Immature natural killer cell (primary cell): ENCODE measurements at places on chromosomes 3 and 15.

DNA sequence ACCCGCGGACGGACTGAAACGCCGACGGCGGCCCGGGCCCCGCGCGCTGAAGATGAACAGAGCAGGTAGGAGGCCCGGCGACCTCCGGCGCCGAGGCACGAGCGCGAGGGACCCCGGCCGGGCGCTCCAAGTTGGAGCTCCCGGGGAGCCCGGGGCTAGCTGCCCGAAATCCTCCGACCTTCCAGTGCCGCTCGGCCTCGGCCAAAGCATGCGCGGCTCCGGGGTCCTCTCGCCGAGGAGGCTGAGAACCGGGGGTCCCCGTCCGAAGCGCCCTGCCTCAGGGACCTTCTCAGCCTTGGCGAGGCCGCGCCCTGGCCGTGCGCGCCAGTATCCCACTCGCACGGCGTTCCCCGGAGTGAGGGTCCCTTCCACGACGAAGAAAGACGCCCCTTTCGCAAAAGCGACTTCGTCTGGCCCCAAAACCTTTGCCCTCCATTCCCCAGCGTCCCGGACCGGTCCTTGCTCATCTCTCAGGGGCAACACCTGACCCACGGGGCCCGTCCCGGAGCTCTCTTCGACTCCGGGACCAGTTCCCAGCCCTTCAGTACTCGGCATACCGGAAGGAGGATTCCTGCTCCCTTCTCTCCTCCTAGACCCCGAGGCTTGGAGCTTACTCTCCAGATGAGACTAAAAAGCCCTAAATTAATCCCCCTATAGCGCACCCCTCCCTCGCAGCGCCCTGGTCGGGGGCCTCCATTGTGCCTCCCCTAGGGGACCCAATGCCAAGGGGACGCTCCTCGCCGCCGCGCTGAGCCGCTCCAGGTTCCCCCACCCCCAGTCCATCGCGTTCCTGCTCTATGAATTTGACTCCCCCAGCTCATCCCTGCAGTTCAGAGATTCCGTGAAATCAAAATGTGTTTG, 7.7 kb upstream of the FGD5 start:
- no peak overlapping the region for H3K4me3 ChIP-seq
- peaks cover 20% of the 10 kb centered on the region for H3K27me3 ChIP-seq
- DNase-seq = no peak
- no peak overlapping the region for H3K27ac ChIP-seq

GRCh38 chr15:30065025-30065801, 17.5 kb upstream of the GOLGA8J start:
- DNase-seq = no peak
- H3K4me3 ChIP-seq = no peak overlapping the region
- no peaks in the 10 kb centered on the region for H3K36me3 ChIP-seq
- H3K27me3 ChIP-seq = peaks cover 2% of the 10 kb centered on the region
- H3K4me1 ChIP-seq = no peaks in the 10 kb centered on the region

DNA sequence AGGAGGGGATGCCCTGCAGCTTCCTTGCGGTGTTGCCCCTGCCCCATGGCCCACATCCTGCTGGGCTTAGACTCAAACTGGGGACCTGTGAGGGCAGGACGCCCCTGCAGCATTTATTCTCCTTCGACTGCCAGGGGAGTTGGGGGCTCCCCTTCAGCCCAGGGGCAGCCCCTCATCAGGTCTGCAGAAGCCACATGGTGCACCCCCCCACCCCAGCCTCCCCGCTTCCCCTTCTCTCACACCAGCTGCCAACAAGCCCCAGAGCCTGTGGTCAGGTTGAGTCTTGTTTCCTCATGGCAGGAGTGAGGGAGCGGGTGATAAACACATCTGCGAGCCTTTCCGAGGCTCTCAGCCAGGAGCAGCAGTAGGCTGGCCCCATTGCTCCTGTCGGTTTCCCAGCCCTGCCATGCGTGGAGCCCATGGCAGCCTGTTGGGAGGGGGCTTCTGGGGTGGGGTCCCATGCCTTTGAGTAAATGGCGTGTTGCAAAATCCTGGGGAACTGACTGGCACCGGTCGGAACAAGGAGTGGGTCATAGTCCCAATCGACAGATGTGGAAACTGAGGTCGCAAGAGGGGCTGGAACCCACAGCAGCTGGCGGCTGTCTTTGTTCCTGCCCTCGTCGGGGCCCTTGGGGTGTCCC, 27.8 kb downstream of the WNT7A start:
- no peaks in the 10 kb centered on the region for H3K36me3 ChIP-seq
- no peaks in the 10 kb centered on the region for H3K4me1 ChIP-seq
- no peak overlapping the region for H3K4me3 ChIP-seq

GRCh38 chr3:42289026-42289425, 23.0 kb upstream of the CCK start:
- H3K27ac ChIP-seq = no peak overlapping the region
- H3K4me3 ChIP-seq = no peak overlapping the region
- no peak for DNase-seq
- peaks cover 6% of the 10 kb centered on the region for H3K4me1 ChIP-seq
- no peaks in the 10 kb centered on the region for H3K36me3 ChIP-seq

- H3K27ac ChIP-seq = peak overlapping the region; percentile 36
- H3K4me3 ChIP-seq = no peak overlapping the region
- no peaks in the 10 kb centered on the region for H3K27me3 ChIP-seq
These were observed 51.0 kb downstream of the NKIRAS1 start for GRCh38 chr3:23865595-23866396.

GRCh38 chr3:193481436-193481835, 73.3 kb downstream of the ATP13A4 start:
- no peaks in the 10 kb centered on the region for H3K36me3 ChIP-seq
- H3K4me3 ChIP-seq = no peak overlapping the region
- no peaks in the 10 kb centered on the region for H3K4me1 ChIP-seq
- no peaks in the 10 kb centered on the region for H3K27me3 ChIP-seq

DNA sequence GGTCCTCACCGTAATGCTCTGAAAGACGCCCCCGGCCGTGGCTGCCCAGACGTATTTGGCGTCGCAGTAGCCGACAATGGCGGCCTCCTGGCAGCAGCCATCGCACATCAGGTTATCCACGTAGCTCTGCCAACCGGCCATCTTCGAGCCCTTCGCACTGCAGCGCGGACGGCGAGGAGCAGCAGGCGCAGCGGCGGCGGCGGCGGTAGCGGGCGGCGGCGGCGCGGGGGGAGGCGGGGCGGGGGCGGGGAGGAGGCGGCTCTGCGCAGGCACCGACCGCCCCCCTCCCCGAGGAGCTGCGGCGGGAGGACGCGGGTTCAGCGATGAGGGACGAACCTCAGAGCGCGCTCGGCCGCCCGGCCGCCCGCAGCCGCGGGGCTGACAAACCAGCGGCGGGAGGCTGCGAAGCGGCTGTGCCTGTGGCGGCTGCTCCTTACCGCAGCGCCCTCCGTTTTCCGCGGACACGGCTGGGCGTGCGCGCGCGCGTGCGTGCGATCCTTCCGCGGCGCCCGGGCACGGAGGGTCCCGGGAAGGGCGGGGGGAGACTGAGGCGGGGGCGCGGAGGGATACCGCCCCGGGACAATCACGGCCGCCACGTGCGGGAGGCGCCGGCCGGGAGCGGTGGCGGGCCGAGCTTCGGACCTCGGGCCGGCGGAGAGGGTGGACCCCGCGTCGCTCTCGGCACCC, at the start of gene PFN2:
PFN2 (minus strand) TSS at position 180 of the 687 bp plus-strand sequence; CDS start at position 141, 39 bp downstream.
- peak within 1 kb of the TSS; percentile 94 for H3K4me3 ChIP-seq
- DNase-seq = peak; percentile 61
- H3K36me3 ChIP-seq = no peaks in the 10 kb centered on the region
- peak within 1 kb of the TSS; percentile 57 for H3K27ac ChIP-seq
- H3K4me1 ChIP-seq = peaks cover 13% of the 10 kb centered on the region

DNA sequence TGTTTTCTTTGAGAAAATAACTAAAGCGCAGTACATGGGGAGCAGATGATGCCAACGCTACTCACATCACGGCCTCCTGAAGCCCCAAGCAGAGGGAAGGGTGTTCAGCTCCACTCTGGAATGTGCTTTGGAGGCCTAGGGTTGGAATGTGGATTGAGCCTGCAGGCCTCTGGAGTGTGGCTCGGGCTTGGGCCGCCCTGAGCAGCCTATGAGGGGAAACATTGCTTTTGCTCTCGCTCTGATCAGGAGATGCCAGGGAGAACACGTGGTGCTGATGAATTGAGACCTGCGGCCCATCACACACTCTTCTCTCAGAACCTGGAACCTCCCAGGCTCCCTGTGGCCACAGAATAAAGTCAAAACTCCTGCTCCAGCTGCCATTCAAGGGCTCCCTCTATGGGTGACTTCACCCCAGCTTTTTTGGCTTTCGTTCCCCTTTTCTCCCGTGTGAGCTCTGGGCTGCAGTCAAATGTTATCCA, 23.3 kb downstream of the CCDC13 start:
- no peak overlapping the region for H3K4me3 ChIP-seq
- peaks cover 2% of the 10 kb centered on the region for H3K27me3 ChIP-seq
- H3K36me3 ChIP-seq = peaks cover 7% of the 10 kb centered on the region
- no peak overlapping the region for H3K27ac ChIP-seq
- no peaks in the 10 kb centered on the region for H3K4me1 ChIP-seq

- peaks cover 73% of the 10 kb centered on the region for H3K4me1 ChIP-seq
- DNase-seq = no peak
- H3K27me3 ChIP-seq = peaks cover 4% of the 10 kb centered on the region
- H3K4me3 ChIP-seq = peak overlapping the region; percentile 78
- H3K36me3 ChIP-seq = no peaks in the 10 kb centered on the region
- no peak overlapping the region for H3K27ac ChIP-seq
These were observed 217.6 kb downstream of the SLCO3A1 start for GRCh38 chr15:92071045-92071634.

DNA sequence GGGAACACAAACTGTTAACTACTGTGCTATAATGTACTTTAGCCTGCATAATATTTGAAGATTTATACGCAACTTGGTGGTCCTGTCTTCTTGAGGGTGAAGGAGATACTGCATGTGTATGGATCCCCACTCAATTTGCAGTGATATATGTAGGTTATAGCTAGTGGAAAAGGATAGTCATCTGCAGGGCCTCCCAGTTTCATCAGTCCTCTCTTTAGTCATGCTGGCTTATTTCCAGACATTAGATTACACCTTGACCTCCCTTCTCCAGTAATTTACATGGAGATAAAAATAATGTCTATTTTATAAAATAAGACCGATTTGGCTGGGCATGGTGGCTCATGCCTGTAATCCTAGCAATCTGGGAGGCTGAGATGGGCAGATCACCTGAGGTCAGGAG, 3.7 kb downstream of the NR1D2 start:
- H3K27me3 ChIP-seq = peaks cover 46% of the 10 kb centered on the region
- no peak overlapping the region for H3K4me3 ChIP-seq
- peaks cover 81% of the 10 kb centered on the region for H3K4me1 ChIP-seq
- no peaks in the 10 kb centered on the region for H3K36me3 ChIP-seq
- no peak for DNase-seq
- peak overlapping the region; percentile 59 for H3K27ac ChIP-seq

DNA sequence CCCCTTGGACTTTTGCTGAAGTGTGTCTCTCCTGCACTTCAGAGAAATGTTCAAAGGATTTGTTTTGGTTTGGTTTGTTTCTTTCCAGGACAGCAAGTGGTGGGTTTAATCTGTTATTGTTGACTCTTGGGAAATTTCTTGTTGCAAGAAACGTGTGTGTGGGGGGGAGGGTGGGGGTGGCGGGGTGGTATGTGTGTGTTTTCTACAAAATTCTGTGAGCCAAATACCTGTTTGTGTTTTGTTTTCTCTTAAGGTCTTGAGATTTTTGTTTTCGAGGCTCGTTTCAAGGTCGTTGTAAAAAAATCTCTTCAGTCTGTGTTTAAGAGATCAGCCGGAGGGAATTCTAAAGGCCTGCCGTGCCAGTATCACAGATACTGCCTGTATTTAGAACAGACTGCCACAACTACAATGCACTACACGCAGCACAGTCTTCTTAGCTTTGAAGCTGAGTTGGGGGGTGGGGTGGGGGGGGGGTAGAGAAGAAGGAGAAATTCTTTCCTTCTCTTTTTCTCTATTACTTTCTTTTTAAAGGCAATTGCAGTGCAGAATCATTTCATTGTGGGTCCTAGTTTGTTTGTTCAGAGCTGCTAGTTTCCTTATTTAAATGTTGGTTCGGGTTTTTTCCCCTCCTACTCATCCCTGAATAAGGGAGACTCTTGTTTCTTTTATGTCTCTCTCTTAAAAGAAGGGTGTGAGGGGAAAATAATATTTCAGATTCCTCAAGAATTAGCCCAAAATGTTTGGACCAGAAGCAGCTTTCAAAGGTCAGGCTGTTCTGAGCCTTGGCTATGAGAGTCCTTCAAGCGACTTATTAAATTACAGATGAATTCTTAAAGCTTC, 1.4 kb upstream of the BCL6 start:
- peak overlapping the region; percentile 96 for H3K27ac ChIP-seq
- no peak for DNase-seq
- H3K36me3 ChIP-seq = no peaks in the 10 kb centered on the region
- peak overlapping the region; percentile 95 for H3K4me3 ChIP-seq
- peaks cover 21% of the 10 kb centered on the region for H3K27me3 ChIP-seq

DNA sequence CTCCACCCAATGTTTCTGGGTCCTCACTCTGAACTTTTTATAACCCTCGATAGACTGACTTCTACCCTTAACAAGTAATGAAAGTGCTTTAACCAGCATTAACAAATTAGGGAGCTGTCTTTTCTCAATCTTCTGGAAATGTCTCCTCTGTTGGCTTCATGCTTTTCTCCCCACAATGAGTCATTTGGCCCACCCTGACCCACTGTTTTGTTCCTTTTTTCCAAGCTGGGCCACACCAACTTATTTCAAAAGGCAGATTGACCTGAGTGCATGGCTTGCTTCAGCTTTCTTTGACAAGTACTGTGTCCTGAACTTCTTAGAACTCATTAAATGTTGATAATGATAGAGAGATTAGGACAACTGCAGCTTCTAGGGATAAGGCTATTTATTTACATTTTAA, 199.6 kb upstream of the SEMA6D start:
- no peak for DNase-seq
- H3K4me3 ChIP-seq = no peak overlapping the region
- no peaks in the 10 kb centered on the region for H3K36me3 ChIP-seq
- H3K27ac ChIP-seq = no peak overlapping the region

- no peaks in the 10 kb centered on the region for H3K27me3 ChIP-seq
- no peaks in the 10 kb centered on the region for H3K36me3 ChIP-seq
- no peaks in the 10 kb centered on the region for H3K4me1 ChIP-seq
- H3K27ac ChIP-seq = no peak overlapping the region
These were observed 55.3 kb downstream of the CLDN1 start for GRCh38 chr3:190266913-190267290.

- H3K36me3 ChIP-seq = no peaks in the 10 kb centered on the region
- no peak overlapping the region for H3K27ac ChIP-seq
- no peak for DNase-seq
- peaks cover 2% of the 10 kb centered on the region for H3K27me3 ChIP-seq
- H3K4me3 ChIP-seq = no peak overlapping the region
These were observed 20.3 kb downstream of the PLXNB1 start for GRCh38 chr3:48409291-48410201.

DNA sequence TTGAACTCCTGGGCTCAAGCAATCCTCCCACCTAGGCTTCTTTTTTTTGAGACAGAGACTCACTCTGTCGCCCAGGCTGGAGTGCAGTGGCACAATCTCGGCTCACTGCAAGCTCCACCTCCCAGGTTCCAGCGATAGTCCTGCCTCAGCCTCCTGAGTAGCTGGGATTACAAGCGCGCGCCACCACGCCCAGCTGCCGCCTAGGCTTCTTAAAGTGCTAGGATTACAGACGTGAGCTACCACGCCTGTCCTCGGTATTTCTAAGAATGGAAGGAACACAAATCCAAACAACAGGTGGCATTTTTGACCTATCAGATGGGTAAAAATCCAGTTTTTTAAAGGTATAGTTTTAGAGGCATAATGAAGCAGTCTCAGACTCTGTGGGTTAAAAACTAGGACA, 113.8 kb downstream of the ANP32A start:
- H3K27ac ChIP-seq = no peak overlapping the region
- H3K4me1 ChIP-seq = no peaks in the 10 kb centered on the region
- no peak for DNase-seq
- no peaks in the 10 kb centered on the region for H3K36me3 ChIP-seq
- H3K4me3 ChIP-seq = no peak overlapping the region
